ENCODE measurements at places on chromosomes 3 and 15.
A peak's percentile ranks its signal among the peaks of the same experiment; 100 is the strongest.

- H3K36me3 ChIP-seq = no peaks in the 10 kb centered on the region
- no peaks in the 10 kb centered on the region for H3K4me1 ChIP-seq
- peak; percentile 13 for ATAC-seq
- no peaks in the 10 kb centered on the region for H3K27me3 ChIP-seq
- H3K27ac ChIP-seq = no peak overlapping the region
- no peak overlapping the region for H3K4me3 ChIP-seq
These were observed 33.4 kb upstream of the STRIT1 start for GRCh38 chr3:155326901-155327300.

- H3K27ac ChIP-seq = peak overlapping the region; percentile 94
- H3K36me3 ChIP-seq = peaks cover 60% of the 10 kb centered on the region
- H3K27me3 ChIP-seq = no peaks in the 10 kb centered on the region
- no peak for ATAC-seq
- H3K4me1 ChIP-seq = peaks cover 81% of the 10 kb centered on the region
These were observed 18.7 kb downstream of the ARL8B start for GRCh38 chr3:5140839-5141238.

GRCh38 chr3:126799099-126799498 lies 95.1 kb downstream of the CHCHD6 start:
- H3K27me3 ChIP-seq = no peaks in the 10 kb centered on the region
- no peak for ATAC-seq
- H3K4me3 ChIP-seq = no peak overlapping the region
- H3K36me3 ChIP-seq = peaks cover 29% of the 10 kb centered on the region

- H3K27ac ChIP-seq = no peak overlapping the region
- peaks cover 35% of the 10 kb centered on the region for H3K4me1 ChIP-seq
- H3K36me3 ChIP-seq = peaks cover 16% of the 10 kb centered on the region
- no peak overlapping the region for H3K4me3 ChIP-seq
- ATAC-seq = no peak
These were observed 243.8 kb downstream of the KCNH8 start for GRCh38 chr3:19392150-19392549.

DNA sequence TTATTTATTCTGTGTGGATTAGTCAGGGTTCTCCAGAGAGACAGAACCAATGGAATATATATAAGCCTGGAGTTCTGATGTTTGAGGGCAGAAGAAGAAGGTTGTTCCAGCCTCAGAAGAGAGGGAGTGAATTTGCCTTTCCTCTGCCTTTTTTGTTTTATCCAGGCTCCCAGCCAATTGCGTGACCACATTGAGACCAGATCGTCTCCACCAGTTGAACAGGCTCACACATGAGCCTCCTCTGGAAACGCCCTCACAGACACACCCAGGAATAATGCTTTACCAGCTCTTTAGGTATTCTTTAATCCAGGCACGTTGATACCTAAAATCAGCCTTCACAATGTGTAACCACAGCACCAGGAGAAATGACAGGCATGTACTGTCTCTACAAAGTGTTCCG lies 923.1 kb downstream of the TBL1XR1 start:
- no peaks in the 10 kb centered on the region for H3K36me3 ChIP-seq
- no peak overlapping the region for H3K4me3 ChIP-seq
- no peaks in the 10 kb centered on the region for H3K4me1 ChIP-seq
- ATAC-seq = no peak
- no peak overlapping the region for H3K27ac ChIP-seq
- no peaks in the 10 kb centered on the region for H3K27me3 ChIP-seq

DNA sequence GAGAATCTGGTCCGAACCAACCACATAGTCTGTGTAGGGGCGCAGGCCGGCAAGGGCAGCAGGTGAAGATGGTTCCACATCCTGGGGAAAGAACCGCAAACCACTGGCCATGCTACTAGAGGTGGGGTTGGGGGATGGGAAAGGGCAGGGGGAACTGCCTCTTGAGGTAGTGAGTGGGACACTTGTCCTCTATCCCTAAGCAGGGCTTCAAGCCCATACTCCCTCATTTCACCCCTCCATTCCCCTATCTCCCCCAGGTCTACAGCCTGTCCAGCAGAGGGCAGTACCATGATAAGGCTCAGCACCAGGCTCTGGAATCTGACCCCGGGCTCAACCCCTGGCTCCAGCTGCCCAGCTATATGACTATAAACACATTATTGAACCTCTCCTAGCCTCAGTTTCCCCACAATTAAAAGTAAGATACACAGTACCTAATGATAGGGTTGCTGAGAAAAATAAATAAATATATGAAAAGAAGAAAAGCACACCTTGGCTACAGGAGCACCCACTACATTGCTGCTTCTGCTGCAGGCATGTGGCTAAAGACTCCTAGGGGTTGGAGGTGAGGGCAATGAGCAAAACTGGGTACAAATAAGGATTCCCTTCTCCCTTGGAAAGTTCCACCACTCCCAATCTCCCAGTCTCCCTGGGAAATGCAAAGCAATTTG lies 6.3 kb downstream of the GORASP1 start:
- H3K4me1 ChIP-seq = peaks cover 43% of the 10 kb centered on the region
- H3K27ac ChIP-seq = peak overlapping the region; percentile 28
- no peaks in the 10 kb centered on the region for H3K27me3 ChIP-seq
- no peak overlapping the region for H3K4me3 ChIP-seq
- H3K36me3 ChIP-seq = peaks cover 8% of the 10 kb centered on the region

DNA sequence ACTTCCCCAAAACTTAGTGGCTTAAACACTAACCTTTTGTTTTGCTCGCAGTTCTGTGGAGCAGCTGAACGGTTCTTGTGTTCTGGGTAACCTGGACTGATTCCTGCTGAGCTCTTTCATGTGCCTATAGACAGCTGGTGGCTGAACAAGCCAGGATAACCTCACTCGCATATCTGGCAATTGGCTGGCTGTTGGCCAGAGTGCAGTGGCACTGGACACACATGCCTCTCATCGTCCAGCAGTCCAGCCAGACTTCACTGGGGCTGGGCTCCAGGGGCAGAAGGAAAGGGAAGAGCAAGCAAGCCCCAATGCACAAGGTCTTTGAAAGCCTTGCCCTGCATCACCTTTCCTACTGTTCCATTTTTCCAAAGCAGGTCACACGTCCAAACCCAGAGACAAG lies 53.6 kb upstream of the GATA2 start:
- H3K4me3 ChIP-seq = no peak overlapping the region
- H3K4me1 ChIP-seq = no peaks in the 10 kb centered on the region
- H3K27ac ChIP-seq = no peak overlapping the region

GRCh38 chr3:114809668-114810413 lies 337.2 kb downstream of the ZBTB20 start:
- peak; percentile 92 for ATAC-seq
- H3K27me3 ChIP-seq = no peaks in the 10 kb centered on the region
- H3K4me1 ChIP-seq = peaks cover 17% of the 10 kb centered on the region
- H3K27ac ChIP-seq = peak overlapping the region; percentile 71
- H3K4me3 ChIP-seq = peak overlapping the region; percentile 48
